ENCODE measurements at places on chromosomes 11 and 22.

GRCh38 chr11:119522609-119523008, 99.6 kb upstream of the THY1 start:
- no peak for DNase-seq

DNA sequence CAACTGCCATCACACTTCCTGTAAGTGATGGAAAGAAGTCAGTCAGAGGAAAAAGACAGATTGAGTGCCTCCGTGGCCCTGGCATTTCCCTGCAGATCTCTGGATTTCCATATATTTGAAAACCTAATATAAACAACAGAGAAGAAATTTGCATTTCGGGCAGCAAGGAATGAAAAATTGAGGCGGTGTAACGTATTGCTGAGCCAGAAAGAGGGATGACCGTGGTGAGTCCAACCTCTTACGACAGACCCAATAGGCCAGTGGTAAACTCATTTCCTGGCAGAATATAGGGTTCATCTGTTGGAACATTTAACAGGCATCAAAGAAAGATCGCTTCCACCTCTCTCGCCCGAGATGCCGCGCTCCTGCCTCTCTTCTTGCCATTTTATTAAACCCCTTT, 336.5 kb downstream of the MIAT start:
- no peak for DNase-seq

DNA sequence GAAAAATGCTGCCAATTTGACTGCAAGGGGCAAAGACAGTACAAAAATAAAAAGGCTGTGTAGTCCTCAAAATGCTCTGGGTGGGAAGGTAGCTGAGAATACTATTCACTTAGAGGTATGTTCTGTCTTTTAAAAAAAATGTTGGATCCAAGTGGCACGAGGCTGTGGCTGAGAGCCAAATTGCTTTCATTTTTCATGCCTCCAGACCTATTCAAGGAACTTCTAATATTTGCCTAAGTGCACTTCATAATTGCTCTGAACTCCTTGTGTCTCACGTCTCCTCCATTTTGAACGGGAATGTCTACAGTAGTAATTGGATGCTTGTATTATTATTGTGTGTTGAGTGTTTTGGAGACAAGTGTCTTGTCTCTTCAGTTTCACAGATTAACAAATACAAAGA, 19.1 kb upstream of the SLC22A25 start:
- DNase-seq = no peak

DNA sequence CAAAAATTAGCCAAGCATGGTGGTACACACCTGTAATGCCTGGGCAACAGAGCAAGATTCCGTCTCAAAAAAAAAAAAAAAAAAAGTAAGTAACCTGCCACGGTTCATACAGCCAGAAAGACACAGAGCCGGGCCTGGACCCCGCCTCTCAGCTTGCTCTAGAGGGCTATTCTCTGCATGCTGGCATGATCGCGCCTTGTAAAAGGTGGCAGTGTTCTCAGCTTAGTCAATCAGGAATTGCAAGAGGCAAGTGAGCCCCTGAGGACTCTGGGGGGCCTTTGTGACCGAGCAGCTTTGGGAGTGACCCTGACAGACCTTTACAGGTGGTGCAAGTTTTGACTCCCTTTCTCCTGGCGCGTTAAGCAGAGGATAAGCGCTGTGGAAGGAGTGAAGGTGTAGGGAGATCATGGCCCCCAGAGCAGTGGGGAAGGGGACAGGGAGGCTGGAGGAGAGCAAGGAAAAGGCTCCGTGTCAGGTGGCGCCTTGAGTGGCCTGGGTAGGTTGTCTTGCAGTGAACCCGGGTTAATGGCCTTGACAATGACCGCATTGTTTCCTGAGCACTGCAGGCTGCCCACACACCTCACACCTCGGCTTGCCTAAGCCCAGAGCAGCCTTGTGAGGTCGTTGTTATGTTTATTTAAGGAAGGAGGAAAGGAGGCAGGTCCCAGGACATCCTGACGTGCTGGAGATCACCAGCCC, 48.9 kb downstream of the CDPF1 start:
- peak; percentile 13 for DNase-seq

DNA sequence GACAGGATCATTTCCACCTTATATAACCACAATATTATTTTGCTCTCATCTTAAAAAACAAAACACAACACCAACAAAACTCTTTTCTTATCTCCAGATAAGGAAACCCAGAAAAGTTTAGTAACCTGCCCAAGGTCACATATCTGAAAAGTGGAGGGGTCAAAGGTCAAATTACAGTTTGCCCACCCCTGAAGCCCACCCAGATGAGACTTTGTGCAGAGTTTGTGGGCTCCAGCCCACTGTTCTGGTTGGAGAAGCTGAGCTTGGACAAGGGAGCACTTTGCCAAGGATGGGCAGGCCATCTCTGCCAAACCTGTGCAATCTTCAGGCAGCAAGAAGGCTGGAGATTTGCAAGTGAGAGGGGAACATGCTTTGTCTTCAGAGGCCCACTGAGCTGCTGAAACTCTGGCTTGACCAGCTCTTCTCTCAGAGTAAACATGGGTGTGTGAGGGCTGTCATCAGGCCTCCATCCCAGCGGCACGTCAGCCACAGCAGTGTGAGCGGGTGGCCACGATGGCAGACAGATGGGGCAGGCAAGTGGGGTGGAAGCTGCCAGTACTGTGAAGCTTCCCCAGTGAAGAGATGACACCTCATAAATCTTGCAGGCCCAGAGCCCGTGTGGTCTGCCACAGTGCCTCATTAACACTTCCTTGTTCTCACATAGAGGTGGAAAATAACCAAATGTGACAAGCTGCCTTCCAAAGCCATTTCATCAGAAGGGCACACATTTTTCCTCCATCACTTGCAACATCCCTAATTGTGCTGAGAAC, 111.8 kb downstream of the CCDC81 start:
- DNase-seq = peak; percentile 10

GRCh38 chr11:32830413-32830738, 649 bp downstream of the PRRG4 start:
- peak; percentile 66 for DNase-seq

GRCh38 chr11:45095691-45096010, 50.8 kb upstream of the PRDM11 start:
- no peak for DNase-seq

- peak; percentile 90 for DNase-seq
Measured at GRCh38 chr11:71962428-71963038, 33.7 kb downstream of the RNF121 start.

GRCh38 chr11:112364962-112365481, 104.4 kb upstream of the PLET1 start:
- DNase-seq = no peak
